Central memory CD4-positive, alpha-beta T cell (primary cell): ENCODE measurements at places on chromosomes 7 and 10.

DNA sequence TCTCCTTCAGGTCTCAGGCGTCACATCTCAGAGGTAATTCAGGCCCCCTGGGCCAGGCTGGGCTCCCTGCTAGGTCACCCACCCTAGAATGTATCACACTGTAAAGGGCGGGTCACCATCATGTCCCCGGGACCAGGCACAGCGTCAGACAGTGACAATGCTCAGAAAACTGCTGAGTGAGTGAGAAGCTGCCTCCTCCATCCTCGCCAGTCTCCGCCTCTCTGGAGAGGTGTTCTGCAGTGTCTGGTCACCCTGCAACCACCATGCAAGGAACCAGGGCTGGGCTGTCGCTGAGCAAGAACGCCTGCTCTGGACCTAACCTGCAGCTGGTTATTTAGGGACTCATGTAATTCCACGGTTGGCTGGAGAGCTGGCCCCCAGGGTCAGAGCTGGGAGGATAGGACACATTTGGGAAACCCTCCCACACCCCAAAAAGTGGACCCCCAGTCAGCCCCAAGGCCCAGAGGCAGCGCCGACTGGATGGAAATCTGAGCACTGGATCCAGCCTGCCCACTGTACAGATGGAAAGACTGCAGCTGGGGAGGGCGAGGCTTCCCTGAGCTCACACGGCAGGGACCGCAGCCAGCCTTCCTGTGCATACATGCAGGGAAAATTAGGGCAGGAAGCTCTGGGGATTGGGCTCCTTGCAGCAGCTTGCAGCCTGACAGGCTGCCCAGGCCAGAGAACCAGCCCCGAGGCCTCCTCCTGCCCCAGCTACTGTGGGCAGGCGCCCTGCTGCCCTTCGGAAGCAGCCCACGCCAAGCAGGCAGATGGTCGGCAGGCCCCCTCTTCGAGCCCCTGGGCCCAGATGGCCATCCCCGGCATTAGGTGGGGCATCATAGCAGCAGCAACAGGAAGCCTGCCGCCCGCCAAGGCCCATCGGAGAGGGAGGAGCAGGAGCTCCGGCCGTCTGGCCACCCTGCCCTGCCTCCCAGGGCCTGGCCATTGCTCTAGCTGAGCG is 105.4 kb upstream of the ZMIZ1 start:
- no peak for DNase-seq

DNA sequence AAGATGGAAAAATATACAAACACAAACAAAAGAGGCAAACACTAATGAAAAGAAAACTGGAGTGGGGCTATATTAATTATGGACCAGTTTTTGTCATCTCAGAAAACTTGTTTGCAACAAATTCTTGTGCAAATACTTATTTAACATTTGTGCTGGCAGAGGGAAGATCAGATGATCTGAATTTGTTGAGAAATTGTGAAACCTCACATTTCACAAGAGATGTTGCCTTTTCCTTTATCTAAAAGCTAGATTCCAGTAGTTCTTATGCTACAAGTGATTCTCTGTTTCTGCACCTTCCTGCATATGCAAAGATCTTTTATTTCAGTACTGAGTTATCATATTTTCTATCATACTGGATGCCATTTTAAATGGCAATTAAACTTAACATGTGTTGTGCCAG is 320.7 kb downstream of the SUGCT start:
- no peak for DNase-seq

DNA sequence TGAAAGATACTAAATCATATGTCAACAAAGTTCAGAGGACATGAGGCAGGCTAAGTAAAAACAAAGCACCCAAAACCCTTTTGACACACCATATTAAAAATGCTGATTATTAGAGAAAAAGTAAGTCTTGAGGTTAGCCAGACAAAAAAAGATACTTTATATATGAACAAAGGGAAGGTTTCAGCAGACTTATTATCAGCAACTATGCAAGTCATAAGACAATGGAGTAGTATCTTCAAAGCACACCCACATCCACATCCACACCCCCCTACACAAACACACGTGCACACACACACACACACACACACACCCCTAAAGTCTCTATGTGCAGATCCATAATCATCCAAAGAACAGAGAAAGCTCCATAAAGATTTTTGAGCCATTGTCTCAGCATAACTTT is 1373.9 kb upstream of the CELF2 start:
- DNase-seq, result no peak

- DNase-seq, result no peak
These were observed 393.4 kb upstream of the MKI67 start for GRCh38 chr10:128519581-128519980.
